ENCODE measurements at places on chromosomes 16 and 17.

DNA sequence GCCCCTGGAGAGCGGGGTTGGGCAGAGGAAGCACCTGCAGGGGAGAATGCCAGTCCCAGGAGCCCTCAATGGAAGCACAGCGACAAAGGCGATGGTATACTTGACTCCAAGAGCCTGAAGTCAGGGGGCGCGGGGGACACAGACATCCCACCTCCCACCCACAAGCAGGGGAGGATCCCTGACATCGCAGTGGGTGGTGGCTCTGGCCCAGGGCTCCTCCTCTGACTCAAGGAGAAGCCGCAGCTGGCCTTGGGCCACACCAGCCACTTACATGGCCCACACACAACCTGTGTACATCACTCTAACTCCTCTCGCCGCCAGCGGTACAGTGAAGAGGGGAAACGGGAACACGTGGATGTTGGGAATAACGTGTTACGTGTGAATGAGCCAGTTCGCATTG, 44.3 kb downstream of the FZD2 start:
- DNase-seq, result peak; percentile 67

DNA sequence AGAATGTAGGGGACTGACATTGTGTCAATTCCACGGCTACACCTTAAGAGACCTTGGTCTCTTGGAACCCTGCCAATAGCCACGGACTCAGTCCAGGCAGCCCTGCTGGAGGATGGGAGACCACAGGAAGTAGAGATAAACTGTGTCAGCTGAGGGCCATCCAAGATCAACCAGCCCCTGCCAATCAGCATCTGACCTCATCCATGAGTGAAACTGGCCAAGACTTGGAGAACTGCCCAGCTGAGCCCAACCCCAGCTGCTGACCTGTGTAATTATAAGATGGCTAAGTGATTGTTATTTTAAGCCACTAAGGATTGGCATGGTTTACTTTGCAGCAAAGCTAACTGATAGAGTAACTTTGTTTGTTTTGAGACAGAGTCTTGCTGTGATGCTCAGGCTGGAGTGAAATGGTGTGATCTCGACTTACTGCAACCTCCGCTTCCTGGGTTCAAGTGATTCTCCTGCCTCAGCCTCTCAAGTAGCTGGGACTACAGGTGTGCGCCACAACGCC, 13.3 kb upstream of the YWHAE start:
- DNase-seq, result peak; percentile 80

- no peak for DNase-seq
Observed at GRCh38 chr17:2243953-2244352, 59.6 kb downstream of the SMG6 start.

DNA sequence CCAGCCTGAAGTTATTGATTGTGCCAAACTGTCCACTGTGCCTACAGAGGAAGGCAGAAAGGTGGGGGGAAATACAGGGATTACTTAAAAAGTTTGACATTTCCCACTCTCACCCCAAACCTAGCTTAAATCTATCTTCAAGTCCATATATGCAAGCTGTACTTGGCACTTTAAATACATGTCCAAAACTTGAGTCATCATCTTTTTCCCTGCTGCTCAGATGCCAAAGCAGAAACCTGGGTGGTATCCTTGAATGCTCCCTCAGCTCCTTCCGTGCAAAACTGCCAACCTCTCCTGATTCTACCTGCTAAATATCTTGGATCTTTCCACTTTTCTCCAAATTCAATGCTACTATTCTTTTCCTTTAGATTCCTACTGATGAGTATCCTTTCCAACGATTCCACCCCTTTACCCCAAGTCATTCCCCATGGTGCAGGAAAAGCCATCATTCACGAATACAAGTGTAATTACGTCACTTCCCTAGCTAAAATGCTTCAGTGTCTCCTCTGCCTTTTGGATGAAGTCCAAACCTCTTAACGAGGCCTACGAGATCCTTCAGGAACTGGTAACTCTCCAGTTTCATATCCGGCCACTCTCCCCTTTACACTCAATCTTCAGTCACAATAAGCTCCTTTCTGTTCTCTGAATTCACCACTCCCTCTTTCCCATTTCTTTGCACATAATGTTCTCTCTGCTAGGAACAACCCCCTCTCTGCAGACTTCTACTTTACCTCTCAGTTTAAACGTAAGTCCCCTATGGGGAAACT, 9.3 kb downstream of the BECN1 start:
- DNase-seq, result peak; percentile 42

GRCh38 chr16:57700781-57701551, 6.4 kb downstream of the DRC7 start:
- no peak for DNase-seq

- no peak for DNase-seq
Observed at GRCh38 chr16:27320261-27321012, 6.7 kb downstream of the IL4R start.

DNA sequence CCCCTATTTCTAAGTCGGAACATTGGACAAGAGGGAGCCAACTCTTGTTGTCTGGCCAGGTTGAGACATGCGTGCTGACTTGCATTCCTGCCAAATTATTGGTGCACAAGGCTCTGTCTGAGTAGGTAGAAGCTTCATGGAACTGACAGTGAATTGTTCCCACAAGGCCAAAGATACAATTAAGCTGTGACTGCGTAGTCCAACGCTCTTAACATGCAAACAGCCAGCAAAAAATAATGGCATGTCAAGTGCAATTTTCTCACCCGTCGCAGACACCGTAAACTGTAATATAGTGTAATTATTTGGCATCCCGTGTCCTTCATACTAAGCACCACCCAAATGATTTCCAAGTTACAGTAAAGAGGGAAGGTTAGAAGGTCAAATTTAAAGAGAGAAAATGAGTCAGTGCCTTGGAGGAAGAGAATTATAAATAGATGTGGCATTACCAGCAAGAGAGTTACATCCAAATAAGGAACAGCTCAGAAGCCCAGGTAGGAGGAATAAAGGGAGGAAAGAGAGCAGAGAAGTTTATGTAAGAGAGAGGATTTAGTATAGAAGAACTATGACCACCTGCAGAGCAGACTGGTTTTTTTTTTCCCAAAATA, 21.8 kb downstream of the CDH8 start:
- DNase-seq, result no peak

DNA sequence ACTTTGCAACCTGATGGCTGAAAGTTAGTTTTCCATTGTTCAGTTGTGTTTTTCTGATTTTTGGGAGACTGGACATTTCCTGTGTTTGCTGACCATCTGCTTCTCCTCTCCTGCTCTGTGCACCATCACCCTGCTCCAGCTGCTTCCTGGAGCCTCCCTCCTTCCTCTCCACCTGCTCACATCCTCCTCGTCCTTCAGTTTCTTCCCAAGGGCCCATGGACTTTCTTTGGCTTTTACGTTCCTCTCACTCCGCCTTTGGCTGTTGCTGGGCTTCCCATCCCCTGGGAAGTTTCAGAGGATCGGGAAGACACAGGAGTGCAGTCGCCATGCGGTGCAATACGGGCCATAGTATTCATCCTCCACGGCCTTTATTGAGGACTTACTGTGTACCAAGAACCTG, 61.6 kb downstream of the TNFRSF13B start:
- DNase-seq, result no peak

GRCh38 chr17:76543826-76544545, 4.1 kb downstream of the PRCD start:
- peak; percentile 56 for DNase-seq

GRCh38 chr17:76422860-76423259, 30.1 kb downstream of the UBE2O start:
- DNase-seq, result no peak

- no peak for DNase-seq
Observed at GRCh38 chr16:17037499-17037898, 433.3 kb downstream of the XYLT1 start.
